ENCODE measurements at places on chromosomes 6 and 20.

- DNase-seq: no peak
Measured at GRCh38 chr6:113634352-113635163, 222.6 kb upstream of the MARCKS start.

DNA sequence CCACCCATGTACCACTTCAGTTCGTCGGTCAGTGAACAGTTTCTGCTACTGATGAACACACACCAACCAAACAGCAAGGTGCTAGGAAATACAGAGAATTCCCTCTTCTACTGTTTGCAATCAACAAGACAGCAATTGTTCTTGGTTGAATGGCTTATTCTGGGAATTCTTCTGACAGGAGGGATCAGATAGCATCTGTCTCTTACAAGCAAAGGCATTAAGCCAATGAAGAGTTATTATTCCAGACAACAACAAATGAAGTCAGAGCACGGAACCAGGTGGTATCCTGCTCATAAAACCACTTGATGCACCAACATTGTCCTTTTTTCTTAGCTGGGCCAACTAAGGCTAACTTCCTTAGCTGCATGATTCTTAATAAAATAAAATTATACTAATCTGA lies 37.8 kb downstream of the PTPRK start:
- no peak for DNase-seq

DNA sequence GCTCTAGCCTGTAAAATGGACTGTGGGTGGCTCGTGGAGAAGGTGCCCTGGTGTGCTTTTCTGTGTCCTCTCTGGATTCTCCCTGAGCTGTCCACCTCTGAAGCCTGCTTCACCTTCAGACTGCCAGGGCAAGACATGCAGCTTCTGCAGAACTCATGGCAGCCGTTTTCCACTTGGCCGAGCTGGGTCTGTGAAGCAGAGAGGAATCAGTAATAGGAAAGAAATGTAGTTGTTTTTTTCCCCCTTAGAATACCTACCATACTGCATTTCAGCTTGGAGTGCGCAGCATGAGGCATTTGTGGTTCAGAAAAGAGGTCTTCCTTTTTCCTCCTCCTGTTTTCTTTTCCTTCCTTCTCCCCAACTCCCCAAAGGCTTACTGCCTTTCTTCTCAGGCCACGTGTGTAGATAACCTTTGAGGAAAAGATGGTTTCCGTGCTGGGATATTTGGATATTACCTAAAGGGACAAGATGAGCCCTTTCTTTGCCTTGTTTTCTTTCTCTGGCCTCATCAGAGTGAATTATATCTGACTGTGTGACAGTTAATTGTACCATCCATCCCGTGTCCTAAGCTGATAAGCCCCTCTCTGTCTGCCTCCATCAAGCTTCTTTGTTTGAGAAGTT lies 39.4 kb downstream of the RREB1 start:
- no peak for DNase-seq

DNA sequence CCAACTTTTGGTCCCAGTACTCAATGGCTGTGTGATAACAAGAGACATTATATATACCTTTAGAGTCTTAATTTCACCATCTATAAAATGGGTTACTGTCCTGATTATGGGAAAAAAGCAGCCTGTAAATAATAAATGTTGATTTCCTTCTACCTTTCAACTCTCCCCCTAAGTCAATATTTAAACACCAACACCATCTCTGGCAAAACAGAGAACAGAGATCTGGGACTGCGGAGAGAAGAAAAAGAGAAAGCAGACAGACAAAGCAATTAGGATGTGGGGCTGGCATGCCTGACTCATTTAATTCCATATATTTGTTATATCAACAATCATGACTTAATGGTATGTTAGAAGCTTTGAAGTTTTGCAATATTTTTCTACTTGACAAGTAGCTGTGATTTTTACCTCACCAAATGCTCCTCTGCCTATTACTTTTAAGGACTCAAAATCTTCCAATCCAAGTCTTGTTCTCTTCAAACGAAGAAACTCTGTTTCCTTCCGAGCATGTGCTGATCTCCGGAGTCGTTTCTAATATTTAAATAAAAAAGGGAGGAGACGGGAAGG lies 23.3 kb downstream of the STK38 start:
- DNase-seq: no peak

- DNase-seq: no peak
Measured at GRCh38 chr6:13941902-13942301, 17.1 kb downstream of the RNF182 start.

GRCh38 chr6:29295623-29296022 lies 5.9 kb upstream of the OR14J1 start:
- no peak for DNase-seq

- DNase-seq: no peak
Measured at GRCh38 chr20:11067359-11067758, 393.6 kb upstream of the JAG1 start.

GRCh38 chr20:58495623-58496428 lies 19.4 kb downstream of the APCDD1L start:
- DNase-seq: no peak

GRCh38 chr6:135703621-135704020 lies 147.9 kb upstream of the PDE7B start:
- no peak for DNase-seq

GRCh38 chr6:167134448-167135328 lies 11.8 kb downstream of the CCR6 start:
- DNase-seq: no peak

- no peak for DNase-seq
Measured at GRCh38 chr20:35901678-35902544, 52.4 kb downstream of the SCAND1 start.

DNA sequence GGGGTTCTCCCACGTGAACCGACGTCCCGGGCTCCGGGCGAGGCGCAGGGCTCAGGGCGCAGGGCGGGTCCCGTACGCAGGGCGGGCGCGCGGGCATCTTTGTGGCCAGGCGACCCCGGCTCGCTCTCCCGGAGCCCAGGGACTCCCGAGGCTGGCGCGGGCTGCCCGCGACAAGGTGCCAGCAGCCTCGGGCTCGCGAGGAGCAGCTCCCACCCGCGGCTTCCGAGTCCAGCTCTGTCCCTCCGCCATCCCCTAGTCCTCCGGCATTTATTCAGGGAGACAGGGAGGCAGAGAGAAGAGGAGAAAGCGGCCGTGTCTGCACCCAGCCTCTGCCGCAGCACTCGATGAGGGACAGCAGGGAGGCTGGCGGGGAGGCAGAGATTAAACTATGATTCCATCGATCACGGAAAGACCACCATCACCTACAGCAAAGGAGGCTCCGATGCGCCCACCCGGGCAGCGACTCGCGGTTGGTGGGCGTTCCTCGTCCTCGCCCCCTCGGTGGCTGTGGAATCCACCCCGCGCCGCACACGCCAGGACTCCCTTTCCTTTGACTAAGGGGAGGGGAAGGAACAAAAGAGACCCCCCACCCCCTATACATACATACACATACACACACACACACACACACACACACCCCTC lies 1.1 kb downstream of the RGS17 start:
- DNase-seq: no peak

DNA sequence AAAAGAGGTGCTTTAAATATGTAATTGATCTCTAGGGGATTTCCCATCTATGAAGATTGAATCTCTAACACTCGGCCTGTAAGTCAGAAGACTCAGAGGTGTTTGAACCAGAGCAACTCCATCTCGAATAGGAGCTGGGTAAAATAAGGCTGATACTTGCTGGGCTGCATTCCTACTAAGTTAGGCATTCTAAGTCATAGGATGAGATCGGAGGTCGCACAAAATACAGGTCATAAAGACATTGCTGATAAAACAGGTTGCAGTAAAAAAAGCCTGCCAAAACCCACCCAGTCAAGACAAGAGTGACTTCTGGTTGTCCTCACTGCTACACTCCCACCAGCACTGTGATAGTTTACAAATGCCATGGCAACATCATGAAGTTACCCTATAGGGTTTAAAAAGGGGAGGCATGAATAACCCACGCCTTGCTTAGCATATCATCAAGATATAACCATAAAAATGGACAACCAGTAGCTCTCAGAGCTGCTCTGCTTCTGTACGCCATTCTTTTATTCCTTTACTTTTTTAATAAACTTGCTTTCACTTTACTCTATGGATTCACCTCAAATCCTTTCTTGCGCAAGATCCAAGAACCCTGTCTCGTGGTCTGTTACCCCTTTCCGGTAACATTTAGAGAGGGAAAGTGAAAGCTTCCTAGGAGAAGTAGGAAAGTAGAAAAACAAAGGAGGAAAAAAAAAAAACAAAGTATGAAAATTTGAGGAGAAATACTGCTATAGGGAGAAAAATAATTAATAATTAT lies 129.7 kb upstream of the PHACTR1 start:
- DNase-seq: no peak

- DNase-seq: no peak
Measured at GRCh38 chr6:63816982-63817436, 181.4 kb downstream of the PHF3 start.

DNA sequence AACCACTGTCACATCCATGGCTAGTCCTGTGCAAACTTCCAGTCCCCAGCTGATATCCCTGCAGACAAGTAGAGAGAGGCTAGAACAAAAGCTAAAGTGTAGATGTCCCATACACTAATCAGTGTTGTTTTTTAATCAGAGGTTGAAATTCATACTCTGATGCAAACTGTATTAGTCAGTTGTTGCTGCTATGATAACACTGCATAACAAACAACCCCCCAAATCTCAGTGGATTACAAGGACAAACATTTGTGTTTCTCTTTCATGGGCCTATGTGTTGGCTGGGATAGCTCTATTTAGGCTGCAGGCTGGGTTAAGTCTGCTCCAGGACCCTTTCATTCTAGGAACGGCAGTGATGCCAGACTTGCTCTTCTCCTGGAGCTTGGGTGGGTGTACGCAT lies 26.8 kb downstream of the BNIP5 start:
- DNase-seq: no peak

GRCh38 chr6:28003059-28003458 lies 46.0 kb downstream of the OR2B6 start:
- no peak for DNase-seq

GRCh38 chr6:26179675-26180074 lies 92.4 kb downstream of the HFE start:
- DNase-seq: no peak

DNA sequence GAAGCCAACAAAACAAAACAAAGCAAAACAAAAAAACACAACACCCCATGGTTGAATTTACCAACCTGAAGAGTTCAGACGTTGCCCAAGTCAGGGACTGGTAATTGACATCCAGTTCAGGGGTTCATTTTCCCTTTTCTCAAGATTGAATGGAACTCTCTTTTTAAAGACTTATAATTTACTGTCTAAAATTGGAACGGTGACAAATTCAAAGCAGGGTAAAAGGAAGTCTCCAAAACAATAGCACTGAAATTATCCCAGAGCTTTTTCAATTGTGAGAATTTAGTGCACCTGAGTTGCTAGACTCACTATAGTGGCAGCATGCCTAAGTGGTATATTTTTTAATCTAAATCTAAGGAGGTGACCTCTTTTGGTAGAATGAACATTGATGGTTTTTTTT lies 90.9 kb upstream of the PREP start:
- no peak for DNase-seq

DNA sequence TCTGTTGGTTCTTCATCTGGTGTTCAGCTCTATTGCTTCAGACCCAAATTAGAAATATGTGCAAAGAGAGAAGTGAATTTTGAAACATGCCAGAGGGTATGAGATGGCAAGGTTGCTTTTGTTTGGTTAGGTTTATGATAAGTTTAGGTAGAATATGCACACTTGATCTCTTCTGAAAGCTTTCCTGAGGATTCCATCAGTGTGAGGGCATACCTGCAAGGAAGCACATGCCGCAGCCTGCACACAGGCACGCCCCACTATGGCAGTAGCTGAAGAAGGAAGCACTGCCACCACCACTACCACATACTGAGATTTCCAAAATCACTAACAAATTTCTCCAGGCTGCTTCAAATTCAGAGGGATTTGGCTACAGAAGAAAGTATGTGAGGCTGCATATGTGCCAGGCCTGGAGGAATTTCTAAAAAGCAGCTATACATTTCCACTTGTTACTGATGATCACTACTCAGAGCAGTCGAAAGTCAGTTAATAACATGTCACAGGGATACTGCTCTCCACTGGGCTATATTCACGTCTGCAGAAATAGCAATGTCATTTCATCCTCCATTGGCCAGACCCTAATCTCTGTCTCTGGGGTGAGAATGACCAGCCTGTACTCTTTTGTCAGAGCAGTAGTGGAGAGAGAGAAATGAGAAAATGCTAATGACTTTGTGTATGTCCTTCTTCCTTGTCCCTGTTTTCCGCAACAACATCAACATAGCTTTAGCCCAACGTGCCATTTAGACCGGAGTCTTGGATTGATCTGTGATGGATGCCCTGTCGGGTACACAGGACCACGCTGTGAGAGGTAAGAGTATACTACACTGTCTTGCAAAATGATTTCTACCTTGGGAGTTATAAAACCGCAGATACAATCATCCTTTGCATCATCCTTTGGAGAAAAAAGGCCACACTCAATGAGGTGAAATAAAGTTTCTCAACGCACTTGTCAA lies 396.7 kb downstream of the LAMA2 start:
- DNase-seq: no peak

DNA sequence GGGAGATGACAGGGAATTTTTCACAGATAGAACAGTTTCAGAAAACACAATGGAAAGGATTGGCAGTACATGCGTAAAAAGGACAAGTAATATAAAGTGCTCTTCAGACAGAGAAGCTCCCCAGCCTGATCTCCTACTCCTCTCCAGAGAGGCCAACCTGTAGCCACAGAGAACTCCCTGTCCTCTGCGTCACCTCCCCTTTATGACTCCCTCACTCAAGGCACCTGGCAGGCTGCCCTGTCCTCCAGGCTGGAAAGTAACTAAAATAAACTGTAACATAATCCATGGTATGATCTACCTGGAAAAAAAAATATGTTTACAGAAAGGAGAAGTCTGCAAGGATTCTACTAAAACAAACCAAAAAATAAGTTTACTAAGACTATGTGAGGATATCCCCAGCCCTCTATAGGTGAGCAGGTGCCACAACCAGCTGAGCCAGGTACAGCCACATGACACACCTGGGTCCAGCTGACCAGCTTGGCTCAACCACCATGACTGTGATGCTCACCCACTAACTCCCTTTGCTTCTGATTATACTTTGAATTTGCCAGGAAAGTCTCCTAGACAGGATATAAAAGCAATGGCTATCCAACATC lies 29.2 kb downstream of the MBOAT1 start:
- no peak for DNase-seq

- no peak for DNase-seq
Measured at GRCh38 chr6:132142768-132143167, 191.6 kb upstream of the CCN2 start.

GRCh38 chr6:74602206-74602605 lies 603.6 kb downstream of the COL12A1 start:
- DNase-seq: no peak

- DNase-seq: no peak
Measured at GRCh38 chr6:167469101-167469500, 144.2 kb downstream of the TTLL2 start.

DNA sequence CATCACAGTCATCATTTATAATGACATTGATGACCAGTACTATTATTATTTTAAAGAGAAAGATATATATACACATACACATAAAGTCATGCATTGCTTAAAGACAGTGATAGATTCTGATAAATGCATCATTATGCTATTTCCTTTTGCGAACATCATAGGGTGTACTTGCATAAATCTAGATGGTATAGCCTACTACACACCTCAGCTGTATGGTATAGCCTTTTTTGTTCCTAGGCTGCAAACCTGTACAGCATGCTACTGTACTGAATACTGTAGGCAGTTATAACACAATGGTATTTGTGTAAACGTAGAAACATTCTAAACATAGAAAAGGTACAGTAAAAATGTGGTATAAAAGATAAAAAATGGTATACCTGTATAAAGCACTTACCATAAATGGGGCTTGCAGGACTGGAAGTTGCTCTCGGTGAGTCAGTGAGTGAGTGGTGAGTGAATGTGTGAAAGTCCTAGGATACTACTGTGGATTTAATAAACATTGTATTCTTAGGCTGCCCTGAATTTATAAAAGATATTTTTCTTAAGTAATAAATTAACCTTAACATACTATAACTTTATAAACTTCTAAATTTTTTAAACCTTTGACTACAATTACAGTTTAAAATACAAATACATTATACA lies 23.9 kb downstream of the QKI start:
- DNase-seq: no peak
